Smooth muscle cell of the brain vasculature (primary cell): ENCODE measurements at places on chromosomes 3 and 15.

DNA sequence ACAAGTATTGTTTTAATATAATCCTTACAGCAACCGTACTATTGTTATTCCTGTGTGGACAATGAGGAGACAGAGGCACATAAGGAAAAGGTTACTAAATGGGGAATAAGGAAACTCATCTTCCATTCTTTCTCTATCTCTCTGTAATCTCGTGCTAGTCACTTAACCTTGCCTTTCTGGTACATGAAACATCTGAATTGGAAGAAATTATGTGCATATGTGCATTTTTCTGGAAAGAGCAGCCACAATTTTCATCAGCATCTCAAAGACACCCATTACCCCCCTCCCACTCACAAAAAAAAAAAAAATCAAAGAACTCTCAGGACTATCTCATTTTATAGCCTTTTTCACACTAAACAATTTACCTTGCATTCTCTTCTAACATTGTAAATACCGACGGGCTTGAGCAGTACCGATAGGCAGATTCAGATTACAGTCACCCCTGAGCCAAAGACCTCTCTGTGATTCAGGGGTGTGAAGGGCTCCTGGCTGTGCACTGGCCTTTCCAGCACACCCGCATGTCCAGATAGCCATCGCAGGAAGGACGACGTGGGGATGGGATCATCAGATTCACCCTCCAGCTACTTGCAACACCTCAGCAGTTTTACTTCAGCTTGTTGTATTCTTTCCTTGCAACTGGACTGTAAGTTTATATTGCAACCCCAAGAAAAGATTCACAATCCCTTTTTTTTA, 48.1 kb downstream of the CASR start:
- DNase-seq, result no peak

GRCh38 chr3:164458986-164459385, 619.3 kb downstream of the SI start:
- no peak for DNase-seq

- no peak for DNase-seq
Observed at GRCh38 chr3:183731611-183732010, 34.0 kb downstream of the YEATS2 start.

- no peak for DNase-seq
Observed at GRCh38 chr3:106619-107018, 89.9 kb upstream of the CHL1 start.

GRCh38 chr3:29065211-29065785, 215.6 kb upstream of the RBMS3 start:
- DNase-seq, result peak; percentile 99
